ENCODE measurements at places on chromosomes 1 and 21.

DNA sequence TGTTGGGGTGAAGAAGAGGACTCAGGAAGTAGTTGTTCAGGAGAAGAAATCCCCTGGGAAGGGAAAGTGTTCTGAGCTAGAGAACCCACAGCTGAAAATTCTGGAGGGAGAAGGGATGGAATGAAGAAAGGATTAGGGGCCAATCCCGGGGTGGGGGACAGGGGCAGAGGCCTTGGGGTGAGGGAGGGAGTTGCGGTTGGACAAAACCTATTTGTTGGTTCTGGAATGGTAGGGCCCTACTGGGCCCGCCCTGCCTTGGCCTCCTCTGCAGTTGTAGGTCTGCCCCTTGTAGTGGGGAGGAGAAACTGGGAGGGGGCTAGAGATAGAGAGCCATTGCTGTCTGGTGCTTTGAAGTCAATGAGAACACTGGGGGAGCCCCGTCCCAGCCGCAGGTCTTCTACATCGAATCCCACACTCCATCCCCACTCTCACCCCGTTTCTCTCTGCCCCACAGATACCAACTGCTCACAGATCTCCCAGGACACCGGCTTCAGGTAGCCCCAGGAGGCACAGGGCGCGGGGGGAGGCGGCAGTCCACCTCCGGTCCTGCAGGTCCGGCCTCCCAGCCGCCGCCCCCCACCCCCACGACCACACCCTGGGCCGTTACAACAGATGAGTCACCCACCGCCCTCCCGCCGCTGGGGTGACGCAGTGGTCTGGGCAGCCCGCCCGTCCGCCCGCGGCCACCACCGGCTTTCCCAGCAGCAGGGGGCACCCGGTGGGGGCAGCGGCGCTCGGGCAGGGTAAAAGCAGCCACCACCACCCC is 1.1 kb downstream of the TAGLN2 start:
- peak; percentile 17 for DNase-seq

DNA sequence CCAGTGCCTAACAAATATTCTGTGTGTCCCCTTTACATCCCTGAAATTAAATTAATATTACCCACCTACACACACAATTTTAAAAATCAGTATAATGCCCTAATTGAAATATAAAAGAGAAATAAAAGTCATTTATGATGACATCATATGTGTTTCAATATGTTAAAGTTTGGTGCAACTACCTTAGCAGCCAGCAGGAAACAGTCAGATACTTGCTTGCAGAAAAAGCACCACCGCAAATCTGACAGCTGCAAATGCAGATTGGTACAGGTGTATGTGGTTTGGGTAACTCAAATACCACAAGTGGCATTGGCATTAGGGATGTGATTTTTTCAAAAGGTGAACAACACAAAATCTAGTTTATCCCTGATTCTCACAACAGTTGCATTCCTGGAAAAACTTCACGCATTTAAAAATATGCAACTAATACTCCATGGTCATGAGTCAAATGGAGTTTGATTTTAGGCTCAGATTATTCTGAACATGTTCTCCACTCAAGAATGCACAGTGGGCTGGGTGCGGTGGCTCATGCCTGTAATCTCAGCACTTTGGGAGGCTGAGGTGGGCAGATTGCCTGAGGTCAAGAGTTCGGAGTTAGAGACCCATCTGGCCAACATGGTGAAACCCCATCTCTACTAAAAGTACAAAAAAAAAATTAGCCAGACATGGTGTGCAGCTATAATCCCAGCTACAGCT is 106.3 kb downstream of the EDEM3 start:
- no peak for DNase-seq

DNA sequence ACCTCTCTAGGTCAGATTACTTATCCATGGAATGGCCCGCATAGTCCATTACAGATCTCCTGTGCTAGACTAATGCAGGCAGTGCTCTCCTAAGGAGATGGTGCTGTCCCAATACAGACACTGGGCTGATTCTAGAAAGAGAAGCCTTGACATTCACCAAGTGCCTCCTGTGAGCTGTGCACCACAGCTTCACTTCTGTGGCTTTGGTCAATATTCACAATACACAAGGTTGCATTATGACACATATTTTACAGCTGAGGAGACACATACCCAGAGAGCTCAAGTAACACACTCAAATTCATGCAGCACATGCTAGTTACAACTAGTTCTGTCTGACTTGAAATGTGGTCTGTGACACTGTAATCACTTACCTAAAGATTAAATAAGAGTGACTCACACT is 59.4 kb upstream of the LRRC8B start:
- no peak for DNase-seq

- no peak for DNase-seq
These were observed 33.4 kb downstream of the INKA2 start for GRCh38 chr1:111705841-111706240.

DNA sequence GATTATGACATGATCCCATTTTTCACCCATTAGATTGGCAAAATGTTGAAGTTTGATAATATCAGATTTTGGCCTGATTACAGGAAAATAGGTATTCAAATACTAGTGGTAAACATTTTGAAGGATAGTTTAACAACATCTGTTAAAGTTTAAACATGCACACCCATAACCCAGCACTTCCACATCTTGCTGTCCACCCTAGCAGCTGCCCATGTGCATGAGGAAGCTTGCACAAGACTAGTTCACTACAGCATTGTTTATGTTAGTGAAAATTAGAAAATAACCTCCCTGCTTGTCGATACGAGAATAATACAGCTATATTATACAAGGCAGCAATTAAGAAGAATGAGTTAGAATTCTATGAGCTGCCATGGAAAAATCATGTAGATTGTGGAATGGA is 127.6 kb downstream of the C1orf21 start:
- no peak for DNase-seq

DNA sequence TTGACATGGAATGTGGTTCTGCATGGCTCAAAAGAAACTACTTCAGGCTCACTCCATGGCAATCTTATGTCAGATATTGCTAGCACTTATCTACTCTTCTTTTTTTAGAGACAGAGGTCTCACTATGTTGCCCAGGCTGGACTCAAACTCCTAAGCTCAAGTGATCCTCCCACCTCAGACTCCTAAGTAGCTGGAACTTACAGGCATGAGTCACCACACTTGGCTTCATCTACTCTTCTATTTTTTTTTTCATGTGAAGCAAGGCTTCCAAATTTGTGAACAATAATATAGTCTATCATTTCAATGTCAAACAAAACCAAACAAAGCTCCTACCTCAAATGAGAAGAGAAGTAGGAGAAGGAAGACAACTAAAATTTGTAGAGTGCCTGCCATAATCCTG is 7.5 kb upstream of the PSEN2 start:
- no peak for DNase-seq

GRCh38 chr1:27804791-27805190 is 25.8 kb upstream of the PPP1R8 start:
- DNase-seq: no peak

GRCh38 chr1:214702556-214702955 is 99.6 kb downstream of the CENPF start:
- no peak for DNase-seq

- DNase-seq: no peak
These were observed 869 bp downstream of the NAV1 start for GRCh38 chr1:201539561-201540431.

GRCh38 chr1:76274302-76274701 is 199.8 kb downstream of the ST6GALNAC3 start:
- no peak for DNase-seq

DNA sequence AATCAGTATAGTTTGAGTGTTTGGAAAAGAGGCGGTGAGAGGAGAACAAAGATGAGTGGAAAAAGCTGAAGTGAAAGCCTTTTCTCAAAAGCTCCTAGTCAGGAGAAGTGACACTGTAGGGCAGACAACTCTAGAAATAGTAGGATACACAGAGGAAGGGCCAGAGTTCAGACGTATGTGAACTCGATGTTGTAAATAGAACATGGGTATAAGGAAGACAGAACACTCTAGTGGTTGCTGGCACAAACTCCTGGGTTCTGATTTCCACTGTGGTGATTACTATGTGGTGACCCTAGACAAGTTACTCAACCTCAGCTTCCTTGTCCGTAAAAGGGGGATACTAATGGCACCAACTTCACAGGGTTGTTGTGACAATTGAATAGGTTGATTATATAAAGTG is 30.2 kb upstream of the MGST3 start:
- DNase-seq: no peak

GRCh38 chr1:50246869-50247268 is 138.1 kb downstream of the ELAVL4 start:
- no peak for DNase-seq

DNA sequence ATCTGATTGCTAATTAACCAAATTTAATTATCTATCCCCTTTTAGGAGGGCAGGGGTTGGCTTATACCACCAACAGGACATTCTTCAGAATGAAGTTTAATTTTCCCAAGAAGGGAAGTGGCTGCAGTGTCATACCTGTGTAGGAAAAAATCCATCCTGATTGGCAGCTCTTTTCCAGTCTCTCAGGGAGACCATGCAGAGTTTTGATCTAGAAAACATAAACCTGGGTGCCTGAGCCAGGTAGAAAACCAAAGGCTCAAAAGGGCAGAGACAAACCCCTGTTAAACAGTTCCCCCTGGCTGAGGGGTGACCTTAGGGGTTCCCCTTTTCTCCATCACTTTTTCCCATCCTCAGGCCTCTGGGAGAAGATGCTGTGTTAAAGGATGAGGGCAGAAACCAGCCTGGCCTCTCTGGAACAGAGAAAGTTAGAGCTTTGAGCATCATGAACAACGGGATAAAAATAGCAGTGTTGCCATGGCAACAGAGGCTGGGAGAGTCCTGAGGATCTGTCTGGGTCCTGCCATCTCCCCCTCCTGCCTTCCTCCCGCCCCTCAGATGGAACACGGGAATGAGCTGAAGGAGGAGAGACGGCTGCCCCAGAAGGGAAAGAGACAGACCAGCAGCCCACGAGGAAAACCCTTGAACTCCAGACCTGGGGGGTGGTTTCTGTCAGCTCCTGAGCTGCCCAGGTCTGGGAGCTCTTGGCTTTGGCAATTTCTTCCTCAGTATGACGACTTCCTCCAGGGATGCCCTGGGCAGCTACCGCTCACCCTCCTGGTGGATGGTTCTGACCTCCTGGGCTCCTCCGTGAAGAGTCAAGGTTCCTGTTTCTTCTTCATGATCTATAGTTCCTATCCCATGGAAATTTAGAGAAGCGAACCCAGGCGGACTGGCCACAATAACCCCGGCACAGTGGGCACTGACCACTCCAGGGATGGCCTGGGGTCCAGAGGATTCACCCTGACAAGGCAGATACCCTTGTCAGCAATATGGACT is 14.0 kb upstream of the LEMD1 start:
- no peak for DNase-seq

GRCh38 chr1:113185463-113186104 is 112.6 kb downstream of the LRIG2 start:
- no peak for DNase-seq

DNA sequence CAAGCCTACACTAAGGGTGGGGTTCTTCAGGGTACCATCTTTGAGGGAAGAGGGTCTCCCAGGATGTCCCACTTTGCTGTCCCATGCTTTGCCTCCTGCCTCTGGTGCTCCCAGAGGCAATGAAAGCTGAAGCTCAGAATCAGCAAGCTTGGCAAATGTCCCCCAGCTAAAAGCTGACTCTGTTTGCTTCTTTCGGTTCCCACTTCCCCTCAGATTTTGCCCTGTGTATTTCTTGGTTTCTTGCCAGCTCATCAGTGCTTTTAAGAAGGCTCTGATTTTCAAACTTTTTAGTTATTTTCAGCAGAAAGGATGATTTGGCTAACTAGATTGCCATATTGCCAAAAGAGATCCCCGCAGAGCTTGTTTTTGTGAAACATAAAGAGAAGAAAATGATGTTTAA is 33.1 kb upstream of the COG2 start:
- DNase-seq: no peak

DNA sequence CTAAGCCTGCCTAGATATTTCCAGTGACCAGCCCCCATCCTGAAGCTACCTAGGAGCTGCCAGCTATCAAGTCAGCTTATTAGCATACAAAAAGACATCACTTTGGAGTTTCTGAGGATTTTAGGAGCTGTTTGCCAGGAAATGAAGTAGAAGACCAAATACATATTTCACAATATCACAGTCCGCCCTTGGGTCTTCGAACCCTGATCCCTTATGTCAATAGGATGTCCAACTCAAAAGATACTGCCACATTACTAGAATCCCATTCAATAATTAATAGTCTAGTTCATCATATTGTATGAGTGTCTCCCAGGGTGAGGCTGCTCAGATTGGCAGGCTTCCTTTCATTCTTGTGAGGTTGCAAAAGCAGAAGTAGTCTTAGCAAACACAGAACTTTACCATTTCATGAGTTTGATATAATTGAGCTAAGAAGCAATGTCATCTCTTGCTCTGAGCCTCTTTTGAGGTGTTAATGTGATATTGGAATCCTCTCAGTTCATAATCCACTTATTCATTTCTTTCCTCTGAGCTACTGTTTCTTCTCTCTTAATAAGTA is 13.6 kb downstream of the IPO9 start:
- no peak for DNase-seq

- no peak for DNase-seq
These were observed 62.6 kb downstream of the ZBTB18 start for GRCh38 chr1:244113532-244114320.

DNA sequence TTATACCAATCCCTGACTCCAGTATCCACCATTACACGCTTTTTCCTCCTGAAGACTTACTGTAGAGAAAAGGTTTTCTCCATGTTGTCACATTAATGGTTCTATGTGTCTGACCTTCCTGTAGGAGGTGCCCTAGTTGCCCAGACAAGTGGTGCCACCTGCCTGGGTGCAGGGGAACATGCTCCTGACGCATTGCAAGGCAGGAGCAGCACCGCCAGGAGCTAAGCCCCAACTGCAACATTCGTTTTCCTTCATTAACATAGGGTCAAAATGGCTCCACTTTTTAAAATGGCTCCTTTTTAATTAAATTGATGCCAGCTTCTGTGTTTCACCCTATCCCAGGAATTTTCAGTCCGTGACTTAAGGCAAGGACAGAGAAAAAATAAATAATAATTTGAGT is 220.1 kb upstream of the SAMSN1 start:
- DNase-seq: no peak

DNA sequence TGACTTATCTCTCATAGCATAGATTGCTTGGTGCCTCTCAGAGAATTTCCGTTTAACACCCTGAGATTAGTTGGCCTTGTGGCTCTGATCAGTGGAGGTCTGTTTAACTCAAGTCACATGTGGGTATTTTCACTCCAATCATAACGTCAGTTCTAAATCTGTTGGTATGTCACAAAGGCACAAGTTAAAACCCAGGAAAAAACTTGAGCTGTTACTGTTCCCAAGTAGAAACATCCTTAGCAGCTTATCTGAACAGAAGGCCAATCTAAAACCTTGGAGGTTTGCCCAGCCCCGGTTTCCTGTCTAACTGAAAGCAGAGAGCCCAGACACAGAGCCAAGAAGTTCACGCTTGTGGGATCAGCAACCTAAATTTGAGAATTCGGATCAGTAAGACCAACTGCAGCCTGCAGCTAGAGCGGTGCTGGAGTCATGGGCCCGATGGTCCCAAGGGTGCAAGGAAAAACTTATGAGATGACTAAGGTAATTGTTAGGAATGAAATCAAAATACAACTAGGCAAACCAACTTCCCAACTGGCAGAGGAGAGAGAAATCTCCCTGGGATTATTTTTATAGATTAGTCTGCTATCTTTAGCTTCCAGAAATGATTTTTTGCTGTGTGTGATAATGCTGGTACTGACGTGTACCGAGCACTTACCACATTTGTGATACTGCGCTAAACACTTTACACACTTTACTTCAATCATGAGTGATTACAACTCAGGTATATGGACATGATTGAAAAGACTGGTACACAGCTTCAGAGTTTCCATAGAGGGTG is 90.2 kb upstream of the C1orf21 start:
- no peak for DNase-seq

Data from stimulated activated CD4-positive, alpha-beta T cell treated with anti-CD3 and anti-CD28 coated beads, TNF-alpha, amount 100 ng/mL, for 1 hour (primary cell).